ENCODE measurements at places on chromosomes 3 and 15. TPM values are rescaled to one million over a fixed set of nuclear protein-coding genes. Genes with fewer than 3 reads are reported as not detected.

CCNB2 gene
- total RNA-seq = 108 TPM

VPS13C gene
- 14.7 TPM for total RNA-seq

PSMD2 gene
- total RNA-seq = 1,067 TPM

TNFSF10 gene
- total RNA-seq = 36.2 TPM

P3H2 gene
- 75.6 TPM for total RNA-seq

CHRD gene
- total RNA-seq = not detected

GPR156 gene
- 0.51 TPM for total RNA-seq

SEMA3F gene
- total RNA-seq = 36.0 TPM

C3orf62 gene
- total RNA-seq = 0.92 TPM

ROPN1 gene
- total RNA-seq = not detected

MUSTN1 gene
- not detected for total RNA-seq

PLA2G4E gene
- not detected for total RNA-seq

NR2F2 gene
- 17.7 TPM for total RNA-seq

GOLGA8T gene
- total RNA-seq = not detected

RBM6 gene
- total RNA-seq = 36.6 TPM

COL8A1 gene
- total RNA-seq = 60.5 TPM
